Globus pallidus (tissue), 1 donor: ENCODE measurements at places on chromosomes 2 and 18.

DNA sequence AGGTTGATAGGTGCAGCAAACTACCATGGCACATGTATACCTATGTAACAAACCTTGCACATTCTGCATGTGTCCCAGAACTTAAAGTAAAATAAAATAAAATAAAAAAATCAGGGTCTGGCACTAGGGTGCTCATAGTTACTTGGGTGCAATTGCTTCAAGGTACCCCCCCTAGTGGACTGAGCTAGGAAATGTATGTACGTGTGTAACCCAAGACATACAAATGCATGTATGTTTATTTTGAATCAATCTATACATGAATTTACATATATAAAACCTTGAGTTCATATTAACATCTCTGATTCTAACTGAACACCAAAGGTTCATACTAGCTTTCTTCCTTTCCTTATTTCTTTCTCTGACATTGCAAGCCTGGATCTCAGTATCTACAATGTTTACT, 51.5 kb downstream of the USP37 start:
- DNase-seq = no peak

DNA sequence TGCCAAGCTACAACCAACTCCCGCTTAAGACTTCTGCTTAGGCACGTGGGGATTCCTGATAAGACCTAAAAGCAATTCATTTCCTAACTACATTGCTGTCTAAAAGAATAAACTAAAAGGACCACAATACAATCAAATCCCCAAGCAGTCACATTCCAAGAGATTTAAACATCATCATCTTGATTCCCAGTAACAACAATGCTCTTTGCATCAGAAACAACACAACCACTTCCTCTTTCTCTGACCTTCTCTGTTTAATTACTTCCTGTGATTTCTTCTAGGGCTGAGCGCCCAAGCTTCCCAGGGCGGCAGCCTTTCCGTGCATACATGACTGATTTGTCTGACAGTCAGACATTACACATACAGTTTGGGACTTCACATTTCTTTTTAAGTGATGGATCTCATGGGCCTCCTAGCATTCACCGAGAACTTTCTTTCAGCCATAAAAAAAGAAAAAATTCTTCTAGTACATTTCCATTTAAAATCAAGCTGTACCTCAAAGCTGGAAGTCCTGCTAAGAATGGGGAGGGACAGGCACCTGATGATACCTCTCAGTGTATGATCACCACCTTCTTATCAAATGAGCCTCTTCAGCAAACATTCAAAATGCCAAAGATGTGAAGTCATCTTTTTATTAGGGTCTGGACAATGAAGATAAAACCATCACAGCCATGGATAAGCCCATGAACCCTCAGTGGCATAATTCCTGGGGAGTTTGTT, 11.5 kb downstream of the SPRED2 start:
- no peak for DNase-seq

DNA sequence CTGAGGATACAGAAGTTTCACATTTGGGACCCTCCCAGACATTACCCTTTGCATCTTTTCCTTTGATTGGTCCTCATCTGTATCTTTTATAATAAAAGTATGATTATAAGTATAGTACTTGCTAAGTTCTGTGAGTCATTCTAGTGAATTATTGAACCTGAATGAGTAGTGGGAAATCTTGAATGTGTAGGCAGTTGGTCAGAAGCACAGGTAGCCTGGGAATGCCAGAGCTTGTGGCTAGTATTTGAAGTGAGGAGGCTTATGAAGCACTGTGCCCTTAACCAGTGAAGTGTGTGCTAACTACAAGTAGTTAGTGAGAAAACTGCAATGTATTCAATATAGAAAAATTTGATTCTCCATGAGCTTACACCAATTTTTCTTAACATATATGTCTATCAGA, 257.6 kb downstream of the GRB14 start:
- DNase-seq = no peak

GRCh38 chr18:2896990-2897389, 50.2 kb downstream of the EMILIN2 start:
- DNase-seq = no peak

DNA sequence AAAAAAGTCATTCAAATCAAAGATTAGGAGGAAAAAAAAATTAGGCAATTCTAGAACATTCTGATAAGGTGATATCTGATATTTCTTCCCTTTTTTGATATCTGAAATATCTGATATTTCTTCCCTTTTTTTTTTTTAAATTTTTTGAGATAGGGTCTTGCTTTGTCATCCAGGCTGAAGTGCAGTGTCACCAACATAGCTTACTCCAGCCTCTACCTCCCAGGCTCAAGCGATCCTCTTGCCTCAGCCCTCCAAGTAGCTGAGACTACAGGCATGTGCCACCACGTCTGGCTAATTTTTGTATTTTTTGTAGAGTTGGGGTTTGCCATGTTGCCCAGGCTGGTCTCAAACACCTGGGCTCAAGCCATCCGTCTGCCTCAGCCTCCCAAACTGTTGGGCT, 33.9 kb downstream of the MEX3C start:
- DNase-seq = no peak

DNA sequence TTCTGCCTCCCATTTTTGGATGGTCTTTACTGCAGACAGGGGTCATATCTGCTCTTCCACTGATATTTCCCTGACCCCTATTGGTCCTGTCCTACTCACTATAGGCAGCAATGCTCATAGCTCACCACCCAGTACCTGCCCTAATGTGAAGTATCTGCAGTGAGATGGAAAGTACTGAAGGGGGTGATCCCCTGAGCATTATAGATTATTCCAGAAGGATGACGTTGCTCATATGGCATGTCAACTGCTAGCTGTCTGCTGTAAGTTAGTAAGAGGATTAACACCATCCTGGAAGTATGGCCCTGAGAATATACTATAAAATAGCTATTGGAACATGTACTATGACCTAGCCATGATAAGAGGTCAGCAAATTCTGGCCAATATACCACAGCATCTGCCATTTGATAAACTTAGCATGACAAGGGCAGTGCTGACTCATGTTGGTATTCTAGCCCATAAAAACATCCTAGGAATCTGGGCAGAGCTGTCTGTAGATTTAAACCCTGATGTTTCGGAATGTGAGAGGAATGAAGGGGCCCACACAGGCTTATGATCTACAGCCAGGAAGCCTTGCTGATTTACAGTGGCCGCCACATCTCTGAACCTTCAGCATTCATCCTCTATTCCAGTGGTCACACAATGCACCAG, 451.4 kb downstream of the TNS1 start:
- no peak for DNase-seq

GRCh38 chr2:95274291-95275150, at the start of gene PROM2:
Gene PROM2 (plus strand): TSS chr2:95274449. CDS start chr2:95274586, 137 bp downstream.
- DNase-seq = no peak

- no peak for DNase-seq
These were observed 22.7 kb downstream of the AAK1 start for GRCh38 chr2:69620870-69621269.

DNA sequence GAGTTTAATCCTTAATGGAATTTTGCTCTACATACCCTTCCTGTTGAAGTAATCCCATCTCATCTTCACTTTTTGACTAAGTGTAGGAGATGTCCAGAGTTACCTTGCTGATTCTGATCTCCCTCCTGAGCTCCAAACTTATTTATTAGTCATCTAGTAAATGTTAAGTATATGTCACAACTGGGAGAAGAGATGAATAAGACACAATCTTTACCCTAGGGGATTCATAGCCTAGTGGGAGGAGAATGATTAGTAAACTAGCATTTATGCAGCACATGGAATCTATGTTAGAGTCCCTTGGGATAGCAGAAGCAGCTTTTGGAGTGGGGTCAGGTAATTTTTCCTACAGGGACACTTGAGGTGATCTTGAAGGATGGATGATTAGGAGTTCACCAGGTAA, 20.7 kb downstream of the ACVR2A start:
- DNase-seq = no peak

DNA sequence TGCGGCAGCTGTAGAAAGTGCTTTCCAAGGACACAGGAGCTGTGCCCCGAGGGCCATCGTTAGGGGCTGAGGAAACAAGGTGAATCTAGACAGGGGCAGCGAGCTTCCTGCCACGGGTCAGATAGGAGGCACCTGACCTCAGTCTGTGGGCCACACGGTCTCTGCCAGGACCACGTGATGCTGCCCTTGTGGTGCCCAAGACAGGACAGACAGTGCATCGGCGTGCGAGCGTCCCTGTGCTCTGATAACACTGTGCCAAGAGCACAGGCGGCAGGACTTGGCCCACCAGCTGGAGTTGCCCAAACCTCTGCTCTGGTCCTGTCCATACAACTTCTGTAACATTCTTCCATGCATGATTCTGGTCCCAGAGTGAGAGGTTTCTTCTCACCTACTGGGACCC, 225.4 kb downstream of the TWIST2 start:
- DNase-seq = no peak

DNA sequence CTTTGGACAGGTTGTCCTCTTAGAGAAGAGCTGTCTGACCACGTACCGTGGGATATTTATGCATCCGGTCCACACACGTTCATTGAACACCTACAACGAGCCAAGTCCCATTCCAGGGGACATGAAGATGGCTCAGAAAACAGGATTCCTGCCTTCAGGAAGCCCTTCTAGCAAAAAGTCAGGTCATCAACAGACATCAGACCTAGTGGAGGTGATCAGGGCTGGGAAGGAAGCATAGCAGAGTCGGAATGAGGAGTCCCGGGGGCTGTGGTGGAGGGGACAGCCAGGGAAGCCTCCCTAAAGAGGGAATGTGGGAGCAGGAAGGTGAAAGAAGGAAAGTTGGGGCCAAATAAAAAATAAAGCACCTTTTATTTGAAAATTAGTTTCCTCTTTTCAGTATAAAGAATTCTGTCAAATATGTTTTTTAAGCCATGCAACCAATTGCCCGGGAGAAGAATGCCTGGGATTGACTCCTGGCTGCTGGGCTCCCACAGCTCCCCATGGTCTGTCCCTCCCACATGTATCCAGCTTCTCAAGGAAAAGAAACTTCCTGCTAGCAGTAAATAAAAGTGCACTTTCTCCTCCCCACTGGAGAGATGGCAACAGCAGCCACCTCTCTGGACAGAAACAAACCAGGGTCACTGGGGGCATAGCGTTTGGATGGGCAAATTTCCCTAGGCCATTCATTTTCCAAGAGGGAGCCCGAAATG, 144.8 kb downstream of the SMAD7 start:
- DNase-seq = no peak

GRCh38 chr2:126886211-126886915, 12.3 kb upstream of the TEX51 start:
- peak; percentile 38 for DNase-seq

DNA sequence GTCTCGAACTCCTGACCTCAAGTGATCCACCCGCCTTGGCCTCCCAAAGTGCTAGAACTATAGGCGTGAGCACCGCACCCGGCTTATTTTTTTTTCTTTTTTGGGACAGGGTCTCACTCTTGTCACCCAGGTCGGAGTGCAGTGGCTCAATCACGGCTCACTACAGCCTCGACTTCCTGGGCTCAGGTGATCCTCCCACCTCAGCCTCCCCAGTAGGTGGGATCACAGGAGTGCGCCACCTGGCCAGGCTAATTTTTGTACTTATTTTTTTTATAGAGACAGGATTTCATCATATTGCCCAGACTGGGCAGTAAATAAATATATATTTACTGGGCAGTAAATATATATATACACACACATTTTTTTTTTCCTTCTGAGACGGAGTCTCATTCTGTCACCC, 2.6 kb downstream of the ATP5F1A start:
- no peak for DNase-seq

GRCh38 chr2:172998547-172999272, 76.9 kb upstream of the MAP3K20 start:
- DNase-seq = no peak

GRCh38 chr2:48274040-48274439, 255.9 kb upstream of the STON1 start:
- no peak for DNase-seq

DNA sequence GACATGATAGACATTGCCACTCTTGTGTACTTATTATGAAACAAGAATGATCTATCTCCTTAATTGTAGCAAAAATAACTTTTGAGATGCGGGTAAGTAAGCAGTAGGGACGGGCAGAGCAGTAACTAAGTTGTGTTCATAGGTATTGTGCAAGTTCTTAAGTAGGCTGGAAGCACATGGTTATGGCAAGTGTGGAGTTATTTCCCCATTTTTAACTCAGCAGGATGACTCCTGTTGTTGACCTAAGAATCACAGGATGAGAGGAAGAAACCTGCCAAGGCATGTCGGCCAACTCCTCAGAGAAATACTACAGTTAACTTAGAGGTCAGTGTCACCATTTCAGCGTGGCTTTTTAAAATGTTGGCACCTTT, 51.1 kb upstream of the FN1 start:
- no peak for DNase-seq

DNA sequence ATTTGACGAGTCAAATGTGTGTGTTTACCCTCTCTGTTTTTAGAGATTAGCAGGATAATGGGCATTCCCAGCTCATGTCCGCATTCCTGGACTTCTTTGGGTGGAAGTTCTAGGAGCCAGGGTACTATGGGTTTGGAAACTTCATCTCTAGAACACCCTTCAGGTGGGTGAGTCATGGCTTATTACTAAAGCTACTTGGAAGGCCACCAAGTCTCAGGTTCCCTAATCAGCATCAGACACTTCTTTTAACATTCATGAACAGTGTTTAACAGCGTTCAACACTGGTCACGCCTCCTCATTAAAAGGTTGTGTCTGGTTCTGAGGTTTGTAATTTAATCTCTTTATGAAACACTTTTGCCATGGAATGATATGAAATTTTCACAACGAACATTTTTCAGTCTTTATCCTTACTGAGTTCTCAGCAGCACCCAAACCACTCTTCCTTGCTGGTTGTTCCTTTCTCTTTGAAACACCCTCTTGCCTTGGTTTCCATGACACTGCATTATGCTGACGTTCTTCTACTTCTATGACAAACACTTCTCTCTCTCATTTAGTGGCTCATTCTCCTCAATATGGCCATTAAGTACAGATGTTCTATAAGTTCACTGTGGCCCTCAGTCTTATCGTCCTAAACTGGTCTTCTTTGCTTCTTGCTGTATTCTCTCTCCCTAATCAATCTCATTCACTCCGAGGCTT, 49.3 kb downstream of the MMADHC start:
- DNase-seq = no peak

GRCh38 chr2:148998165-148998830, 40.2 kb upstream of the LYPD6B start:
- no peak for DNase-seq

DNA sequence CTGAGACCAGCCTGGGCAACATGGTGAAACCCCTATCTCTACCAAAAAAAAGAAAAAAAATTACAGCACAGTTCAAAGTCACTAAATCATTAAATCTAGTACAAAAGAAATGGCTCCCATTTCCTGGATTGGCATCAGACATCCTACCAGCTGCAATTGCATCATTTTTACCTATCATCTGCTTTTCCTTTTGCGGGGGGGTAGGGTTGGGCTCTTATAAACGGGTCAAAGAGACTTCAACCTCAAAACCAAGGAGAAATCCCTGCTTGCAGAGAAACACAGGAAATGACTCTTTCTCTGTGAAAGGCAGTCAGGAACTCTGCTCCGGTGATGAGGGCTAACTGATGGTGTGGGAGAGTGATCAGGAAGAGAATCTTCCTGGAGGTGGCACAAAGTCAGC, 45.3 kb upstream of the RFX8 start:
- no peak for DNase-seq

DNA sequence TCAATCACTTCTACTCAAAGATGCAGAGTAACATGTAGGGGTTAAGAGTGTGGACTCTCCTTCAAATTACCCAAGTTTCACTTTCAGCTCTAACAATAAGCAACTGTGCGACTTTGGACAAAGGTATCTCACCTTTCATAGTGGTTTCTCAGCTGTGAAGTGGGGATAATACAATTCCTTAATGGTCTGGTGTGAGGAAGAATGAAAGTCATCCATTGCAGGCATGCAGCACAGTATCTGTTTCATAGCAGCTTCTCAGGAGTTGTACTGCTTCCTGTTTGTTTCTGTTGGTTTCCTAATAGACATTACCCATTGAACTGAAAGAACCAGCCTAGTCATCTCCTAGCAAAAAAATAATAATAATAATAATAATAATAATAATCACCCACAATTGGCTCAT, 74.4 kb downstream of the DDX18 start:
- DNase-seq = no peak
